ENCODE measurements at places on chromosomes 12 and 14.

DNA sequence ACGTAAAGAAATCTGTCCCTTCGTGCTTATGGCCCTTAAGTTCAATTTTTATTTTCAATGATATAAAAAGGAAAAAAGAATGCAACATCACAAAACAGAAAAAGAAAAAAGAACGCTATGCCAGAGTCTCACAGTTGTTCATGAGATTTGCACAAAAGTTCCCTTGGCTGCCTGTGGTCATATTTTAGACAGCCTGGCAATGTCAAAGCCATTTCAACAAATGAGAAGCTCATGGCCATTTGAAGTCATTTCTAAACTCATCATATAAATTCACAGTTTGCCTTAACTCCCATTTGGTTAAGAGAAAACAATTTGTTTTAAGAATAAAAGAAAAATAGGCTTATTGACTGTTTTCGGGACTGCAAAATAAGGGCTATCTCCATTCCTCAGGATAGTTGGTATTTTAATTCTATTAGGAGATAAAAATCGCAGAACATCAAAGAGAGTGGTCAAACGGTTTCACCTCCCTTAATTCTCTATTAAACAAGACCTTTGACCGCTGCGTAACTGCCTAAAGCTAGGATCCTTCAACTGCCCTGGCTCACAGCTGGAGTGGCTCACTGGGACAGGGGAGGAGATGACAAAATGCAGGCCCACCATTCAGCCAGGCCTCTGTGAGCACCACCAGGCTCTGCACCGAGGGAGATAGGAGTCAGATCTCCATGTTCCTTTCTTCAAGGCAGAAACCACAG, 119.2 kb upstream of the DAAM1 start:
- DNase-seq, result no peak

DNA sequence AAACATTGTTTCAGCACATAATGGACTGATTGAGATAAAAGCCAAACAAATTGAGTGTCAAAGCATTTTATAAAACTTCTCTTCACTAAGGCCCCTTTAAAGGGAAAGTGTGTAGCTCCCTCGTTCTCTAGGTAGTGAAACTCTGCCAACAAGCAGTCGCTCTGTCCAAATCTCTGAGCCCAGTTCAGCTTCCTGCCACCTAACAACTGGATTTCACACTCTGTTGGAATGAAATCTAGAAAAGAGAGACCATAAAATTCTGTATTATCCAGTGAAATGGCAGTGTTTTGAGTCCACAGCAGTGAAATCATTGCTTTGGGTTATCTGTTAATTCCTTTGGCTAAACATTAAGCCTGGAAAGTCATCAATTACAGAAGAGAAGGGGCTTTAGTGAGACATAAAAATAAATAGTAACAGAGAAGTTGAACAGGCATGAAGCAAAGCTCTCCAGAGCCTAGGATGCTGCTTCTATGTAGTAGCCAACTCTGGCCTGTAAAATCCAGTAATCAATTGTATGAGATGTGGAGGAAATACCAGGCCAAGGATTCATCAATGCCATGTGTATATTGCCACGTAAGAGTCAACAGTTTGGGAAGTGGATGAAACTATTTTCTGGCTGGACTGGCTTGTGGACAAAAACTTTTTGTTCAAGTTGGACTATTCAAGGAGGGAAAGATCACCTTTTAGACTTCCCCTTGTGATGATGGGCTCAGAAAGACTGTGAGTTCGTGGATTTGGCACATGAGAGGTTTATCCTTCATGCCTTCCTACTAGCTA, 122.5 kb downstream of the WIF1 start:
- DNase-seq, result no peak

GRCh38 chr12:94557746-94558295, 92.5 kb downstream of the TMCC3 start:
- no peak for DNase-seq

DNA sequence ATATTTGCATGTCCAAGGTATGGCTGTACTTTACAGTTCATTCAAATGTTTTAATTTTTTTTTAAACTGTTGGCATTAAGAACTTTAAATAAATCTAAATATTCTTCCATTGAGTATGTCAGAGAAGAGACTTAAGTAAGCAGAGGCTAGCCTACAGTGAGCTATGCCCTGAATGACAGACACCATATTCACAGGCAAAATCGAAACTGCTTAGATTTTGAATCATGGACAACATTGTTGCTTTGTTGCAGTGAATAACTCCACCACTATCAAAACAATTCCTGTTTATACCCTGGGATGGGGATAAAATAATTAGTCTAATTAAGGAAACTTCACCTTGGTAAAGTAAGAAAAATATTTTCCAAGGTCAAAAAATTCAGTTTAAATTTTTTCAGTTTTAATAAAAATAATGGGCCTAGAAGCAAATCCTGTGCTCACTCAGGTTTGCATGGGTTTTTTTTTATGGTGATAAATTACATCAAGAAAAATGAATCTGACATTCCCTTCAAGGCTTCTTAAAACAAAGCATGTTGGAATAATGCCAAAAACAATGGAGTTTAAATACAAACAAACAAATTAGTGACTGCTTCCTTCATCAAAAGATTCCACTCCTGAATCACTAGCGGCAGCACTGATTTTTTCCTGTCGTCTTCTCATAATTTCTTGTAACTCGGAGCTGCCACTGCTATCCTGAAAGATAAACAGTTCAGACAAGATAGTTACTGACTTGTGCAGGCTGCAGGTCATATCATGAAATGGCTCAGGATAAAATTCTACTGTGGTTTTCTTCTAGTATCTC, 168.2 kb downstream of the EPS8 start:
- no peak for DNase-seq

DNA sequence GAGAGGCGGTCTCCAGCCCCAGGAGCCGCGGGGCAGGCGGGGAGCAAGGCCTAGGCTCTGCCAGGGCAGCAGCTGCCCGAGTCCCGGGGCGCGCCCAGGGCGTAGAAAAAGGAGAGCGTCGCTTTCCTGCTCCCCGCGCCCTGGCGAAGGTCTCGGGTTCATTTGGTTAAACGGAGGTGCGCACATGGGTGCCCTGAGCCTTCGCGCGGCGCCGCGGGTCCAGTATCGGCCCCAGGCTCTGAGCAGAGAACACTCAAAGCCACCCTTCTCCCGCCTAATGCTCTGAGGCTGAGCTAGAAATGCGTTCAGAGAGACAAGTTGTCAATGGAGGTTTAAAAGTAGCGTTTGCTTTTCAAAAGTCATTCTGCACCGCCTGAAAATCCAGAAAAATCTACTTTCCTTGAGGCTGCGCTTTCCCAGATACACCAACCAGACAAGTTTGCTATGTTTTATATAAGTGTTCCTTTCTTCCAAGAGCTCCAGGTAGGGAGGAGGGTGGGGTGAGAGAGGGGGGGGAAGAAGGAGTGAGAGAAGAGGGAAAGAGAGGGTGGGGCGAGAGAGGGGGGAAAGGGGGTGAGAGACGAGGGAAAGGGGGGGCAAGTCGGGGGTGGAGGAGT, 1.5 kb downstream of the TMEM132C start:
- DNase-seq, result no peak

GRCh38 chr14:69044296-69044695, 65.2 kb upstream of the ACTN1 start:
- no peak for DNase-seq

Data from activated T-cell treated with anti-CD3 and anti-CD28 coated beads for 4 hours (primary cell).